Fibroblast of the aortic adventitia (primary cell): ENCODE measurements at places on chromosomes 6 and 20. TPM values are rescaled to one million over a fixed set of nuclear protein-coding genes. Genes with fewer than 3 reads are reported as not detected.

GRCh38 chr6:18985996-18986395 is 598.8 kb downstream of the RNF144B start:
- DNase-seq, result no peak

GRCh38 chr6:104718672-104719071 is 141.0 kb downstream of the HACE1 start:
- DNase-seq, result no peak

DNA sequence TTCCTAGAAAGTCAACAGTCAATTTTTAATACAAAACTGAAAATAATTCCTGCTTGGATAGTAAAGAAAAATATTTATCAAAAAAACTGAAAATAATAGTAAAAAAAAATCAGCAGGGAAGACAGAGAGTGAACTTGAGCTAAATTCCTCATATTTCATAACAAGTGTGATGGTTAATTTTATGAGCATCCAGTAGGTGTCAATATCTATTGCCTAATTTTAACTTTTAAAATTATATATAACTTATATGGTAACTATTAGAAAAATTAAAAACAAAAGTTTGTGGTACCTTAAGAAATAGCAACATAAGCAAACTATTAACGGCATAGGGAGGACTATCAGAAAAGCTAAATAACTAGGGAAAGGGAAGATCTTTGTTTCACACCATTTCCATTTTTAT is 2.1 kb downstream of the EPM2A start:
- no peak for DNase-seq

DNA sequence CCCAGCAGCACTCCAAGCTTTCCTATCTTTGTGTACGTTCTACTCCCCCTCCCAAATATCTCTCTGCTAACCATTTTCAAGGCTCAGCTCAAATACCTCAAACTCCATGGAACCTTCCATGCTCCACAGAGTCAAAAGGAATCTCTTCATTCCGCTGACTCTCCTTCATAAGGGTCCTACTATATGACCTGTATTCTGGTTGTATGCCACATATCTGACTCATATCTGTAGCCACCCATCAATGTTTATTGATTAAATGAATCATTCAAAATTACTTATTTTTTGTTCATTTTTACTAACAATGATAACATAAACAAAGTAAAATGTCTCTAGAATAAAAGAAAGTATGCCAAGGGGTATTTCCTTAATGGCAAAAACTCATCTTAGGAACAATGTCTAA is 123.2 kb downstream of the ARHGAP18 start:
- peak; percentile 21 for DNase-seq

The MUCL3 gene
- under 0.01 TPM in 1 of 2 replicates, not detected in the other for total RNA-seq
